ENCODE measurements at places on chromosomes 7 and 10.

GRCh38 chr10:78565841-78566240, 502.9 kb upstream of the ZMIZ1 start:
- DNase-seq = no peak

DNA sequence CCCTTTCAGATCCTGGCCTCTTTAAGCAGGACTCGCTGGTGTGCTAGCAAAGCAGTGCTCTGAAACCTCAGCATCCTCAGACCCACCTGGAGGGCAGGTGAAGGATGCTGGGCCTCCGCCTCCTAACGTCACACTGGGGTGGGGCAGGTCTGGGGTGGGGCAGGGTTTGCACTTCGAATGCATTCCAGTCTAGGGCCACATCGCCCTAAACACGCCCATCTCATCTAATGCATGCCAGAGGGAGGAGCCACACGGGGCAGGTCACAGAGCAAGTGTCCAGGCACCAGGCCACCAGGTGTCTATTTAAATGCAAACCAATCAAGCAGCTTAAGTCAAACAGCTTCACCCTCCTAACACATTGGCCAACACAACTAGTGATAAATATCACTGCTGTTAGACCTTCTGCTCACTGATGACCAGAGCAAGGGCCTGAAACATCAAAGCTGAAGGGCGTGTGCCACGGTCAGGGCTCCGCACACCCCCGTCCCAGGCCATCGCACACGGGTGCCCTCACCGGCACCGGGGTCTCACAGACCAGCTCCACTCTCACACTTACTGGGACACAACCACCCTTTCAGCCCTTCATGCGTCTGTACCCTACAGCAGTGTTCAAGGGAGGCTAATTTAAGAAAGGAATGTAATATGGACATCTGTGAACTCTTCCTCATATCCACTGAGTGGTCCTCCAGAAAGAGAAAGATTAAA, 47.1 kb downstream of the DIP2C start:
- no peak for DNase-seq

GRCh38 chr10:97463363-97464132, 17.6 kb downstream of the ZDHHC16 start:
- peak; percentile 56 for DNase-seq

DNA sequence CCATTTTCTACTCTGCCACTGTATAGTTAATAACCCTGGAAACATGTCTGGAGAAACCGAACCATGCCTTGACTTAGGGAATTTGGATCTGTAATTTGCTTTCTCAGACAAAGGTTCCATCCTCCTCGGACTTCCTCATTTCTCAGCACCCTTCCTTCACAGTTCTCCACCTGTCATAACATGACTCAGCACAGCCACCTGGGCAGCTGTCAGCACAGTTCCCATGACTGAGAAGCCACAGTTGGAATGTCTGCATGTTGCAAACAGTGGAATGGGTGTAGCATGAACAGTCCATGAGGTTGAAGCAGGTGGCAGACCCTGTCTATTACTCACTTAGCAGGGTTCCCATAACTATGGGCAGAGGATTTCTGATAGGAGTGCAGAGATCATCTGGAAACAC, 634 bp upstream of the OR9A4 start:
- DNase-seq = peak; percentile 87

DNA sequence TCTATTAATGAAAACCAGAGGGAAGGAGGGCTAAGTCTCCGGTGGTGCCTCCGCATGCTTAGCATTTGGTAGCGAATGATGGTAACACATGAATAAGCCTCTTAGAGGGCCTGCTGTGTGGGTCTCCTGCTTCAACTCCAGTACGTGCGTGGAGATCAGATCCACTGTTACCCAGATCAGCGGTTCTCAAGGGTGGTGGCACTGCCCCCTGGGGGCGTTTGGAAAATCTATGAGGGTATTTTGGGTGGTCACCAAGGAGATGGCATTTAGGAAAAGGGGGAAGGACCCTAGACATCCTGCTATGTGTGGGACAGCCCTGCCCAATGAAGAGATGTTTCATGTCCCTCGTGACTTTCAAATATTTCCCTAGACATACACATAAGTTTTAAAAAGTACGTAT, 57.1 kb upstream of the TM9SF3 start:
- no peak for DNase-seq

- no peak for DNase-seq
These were observed 261.0 kb downstream of the GRID1 start for GRCh38 chr10:86105640-86106039.

GRCh38 chr7:109479388-109479787, 909.7 kb downstream of the DNAJB9 start:
- no peak for DNase-seq

- DNase-seq = peak; percentile 4
These were observed 18.8 kb downstream of the SGPL1 start for GRCh38 chr10:70834441-70835151.

- DNase-seq = peak; percentile 58
These were observed 233.9 kb upstream of the CACNA2D1 start for GRCh38 chr7:82677493-82677892.

- DNase-seq = peak; percentile 43
These were observed 53.7 kb downstream of the IKZF1 start for GRCh38 chr7:50358041-50358705.

DNA sequence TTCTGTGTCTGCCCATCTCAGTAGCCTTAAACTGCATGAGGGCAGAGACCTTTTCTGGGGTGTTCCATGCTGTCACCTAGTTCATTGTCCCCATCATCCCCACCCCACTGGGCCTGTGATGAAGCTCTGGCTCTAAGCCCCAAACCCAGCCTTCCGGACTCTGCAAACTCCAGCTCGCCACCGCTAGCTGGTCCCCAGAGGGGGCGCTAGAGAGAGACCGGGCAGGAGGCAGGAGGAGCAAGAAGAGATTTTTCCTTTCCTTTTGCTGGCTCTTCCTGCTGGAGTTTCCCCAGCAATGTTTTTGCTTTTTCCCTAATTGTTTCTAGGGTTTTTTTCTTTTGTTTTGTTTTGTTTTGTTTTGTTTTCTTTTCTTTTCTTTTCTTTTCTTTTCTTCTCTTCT, 234.4 kb downstream of the TEX36 start:
- DNase-seq = peak; percentile 0

- DNase-seq = no peak
These were observed 93.1 kb downstream of the OAT start for GRCh38 chr10:124325633-124325914.

DNA sequence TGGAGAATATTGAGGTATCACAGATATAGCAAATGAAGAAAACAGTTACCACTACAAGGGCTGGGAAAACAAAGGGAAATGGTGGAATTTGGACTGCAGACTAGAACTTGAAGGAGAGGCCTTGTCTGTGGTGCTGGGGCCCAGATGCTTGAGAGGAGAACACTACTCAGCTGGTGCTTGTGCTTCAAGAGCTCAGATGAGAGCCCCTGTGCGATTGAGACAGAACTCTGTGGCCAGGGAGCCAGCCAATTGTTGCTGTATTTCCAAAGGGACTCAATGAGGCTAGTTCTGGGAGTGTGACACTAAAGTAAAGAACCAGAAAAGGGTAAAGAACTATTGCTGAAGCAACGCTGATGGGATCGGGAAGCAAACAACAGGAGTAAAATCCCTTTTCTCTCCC, 406.5 kb upstream of the SEMA3D start:
- no peak for DNase-seq

DNA sequence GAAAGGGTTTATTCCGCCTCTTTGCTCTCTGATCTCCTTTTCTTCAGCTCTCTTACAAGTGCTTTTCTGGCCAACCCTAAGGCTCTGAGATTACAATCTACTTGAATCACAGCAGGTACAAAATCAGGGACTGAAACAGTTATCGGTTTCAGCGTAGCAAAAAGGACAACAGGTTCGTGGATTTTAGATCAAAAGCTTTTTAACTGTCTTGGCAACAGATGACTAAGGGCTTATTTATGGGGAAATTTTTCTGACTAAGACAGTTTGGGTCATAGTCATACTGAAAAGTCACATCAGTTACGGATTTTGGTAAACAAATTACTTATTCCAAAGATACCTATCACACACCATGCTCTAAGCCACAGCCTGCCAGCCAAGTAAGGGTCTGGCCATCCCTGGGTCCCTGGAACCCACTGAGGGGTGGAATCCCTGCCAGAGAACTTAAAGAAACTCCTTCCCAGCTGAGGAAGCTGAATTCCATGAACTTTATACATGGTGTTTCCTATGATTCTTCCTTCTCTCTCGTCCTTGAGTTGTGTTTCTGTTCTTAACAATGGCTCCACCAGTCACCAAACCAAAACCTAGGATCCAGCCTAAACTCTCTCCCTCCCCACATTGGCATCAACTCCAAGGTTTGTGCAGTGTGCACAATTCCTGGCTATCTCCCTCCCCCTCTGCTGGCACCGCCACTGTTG, 169.3 kb downstream of the FAM107B start:
- no peak for DNase-seq

DNA sequence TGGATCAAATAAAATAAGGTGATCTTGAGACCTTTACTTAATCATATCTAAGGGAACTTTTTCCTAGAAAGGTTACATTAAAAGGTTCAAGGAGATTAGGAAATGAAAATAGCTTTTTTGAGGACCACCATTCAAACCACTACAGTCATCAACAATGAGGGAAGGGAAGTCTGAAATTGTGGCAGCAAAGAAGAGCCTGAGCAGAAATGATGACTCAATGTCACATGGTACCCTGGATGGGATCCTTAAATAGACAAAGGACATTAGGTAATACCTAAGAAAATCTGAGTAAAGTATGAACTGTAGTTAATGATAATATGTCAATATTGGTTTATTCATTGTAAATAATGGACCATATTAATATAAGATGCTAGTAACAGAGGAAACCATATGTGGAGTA, 236.0 kb downstream of the SEMA3D start:
- DNase-seq = peak; percentile 13

- DNase-seq = no peak
These were observed 333.4 kb downstream of the SH2D4B start for GRCh38 chr10:80871083-80871482.

Measured in common myeloid progenitor, CD34-positive (primary cell).